LNCaP clone FGC (cell line): ENCODE measurements at places on chromosomes 2 and 18.
A peak's percentile ranks its signal among the peaks of the same experiment; 100 is the strongest.

DNA sequence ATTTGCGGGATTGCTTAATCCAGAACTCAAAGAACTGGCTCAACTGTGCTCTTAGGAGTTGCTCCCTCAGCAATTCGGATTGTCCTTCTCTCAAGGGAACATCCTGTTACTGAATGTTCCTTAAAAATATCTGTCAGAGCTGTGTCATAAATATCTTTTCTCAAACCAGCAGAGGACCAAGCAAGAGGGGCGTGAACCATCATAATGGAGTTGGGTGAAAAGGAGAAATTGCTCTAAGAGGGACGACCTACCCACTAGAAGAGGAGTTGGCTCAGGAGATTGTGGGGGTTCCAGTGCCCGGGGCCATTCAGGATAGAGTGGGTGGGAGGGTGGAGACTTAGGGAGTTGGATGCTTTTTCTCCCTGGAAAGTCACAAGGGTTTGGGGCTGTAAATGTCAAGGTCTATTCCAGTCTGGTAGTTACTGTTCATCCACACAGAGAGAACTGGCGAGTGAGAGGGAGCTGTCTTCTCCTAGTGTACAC is 59.5 kb downstream of the MERTK start:
- no peak for DNase-seq

- no peak for DNase-seq
Measured at GRCh38 chr2:181675254-181675653, 5.1 kb downstream of the NEUROD1 start.

- DNase-seq = no peak
Measured at GRCh38 chr2:237223201-237223861, 137.6 kb downstream of the COPS8 start.

GRCh38 chr2:69139778-69140670 is 127.0 kb downstream of the ANTXR1 start:
- DNase-seq = no peak

DNA sequence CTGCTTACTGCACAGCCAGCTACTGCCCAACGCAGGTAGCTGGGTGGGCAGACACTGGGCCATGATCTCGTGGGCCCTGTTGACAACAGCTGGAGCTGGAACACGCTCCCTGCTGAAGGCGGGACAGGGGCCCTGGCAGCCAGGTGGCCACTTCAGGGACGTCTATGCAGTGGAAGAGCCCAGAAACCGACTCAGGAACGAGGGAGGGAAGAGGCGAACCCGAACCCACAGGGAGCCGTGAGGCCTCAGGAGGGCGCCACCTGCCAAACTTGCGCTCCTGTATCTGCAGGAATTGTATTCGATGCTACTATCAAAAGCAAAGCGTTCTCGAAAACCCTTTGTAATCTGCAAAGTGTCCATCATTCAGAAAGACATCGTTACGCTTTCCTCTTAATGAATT is 198.4 kb downstream of the EIPR1 start:
- no peak for DNase-seq

DNA sequence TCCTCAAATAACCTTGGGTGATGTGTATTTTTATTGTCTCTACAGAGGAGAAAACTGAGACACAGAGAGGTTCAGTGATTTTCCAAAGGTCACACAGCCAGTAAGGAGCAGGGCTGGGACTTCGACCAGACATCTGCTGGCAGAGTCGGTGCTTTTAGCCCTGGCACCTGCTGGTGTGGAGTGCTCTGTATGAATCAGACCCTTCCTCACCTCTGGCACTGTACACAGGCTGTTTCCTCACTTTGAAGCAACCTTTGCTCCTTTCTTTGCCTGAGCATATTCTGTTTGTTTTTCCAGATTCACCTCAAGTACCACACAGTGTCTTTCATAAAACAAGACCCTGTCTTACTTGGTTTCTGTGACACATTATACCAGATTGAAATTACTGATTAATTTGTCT is 107.9 kb downstream of the DPP10 start:
- DNase-seq = no peak

DNA sequence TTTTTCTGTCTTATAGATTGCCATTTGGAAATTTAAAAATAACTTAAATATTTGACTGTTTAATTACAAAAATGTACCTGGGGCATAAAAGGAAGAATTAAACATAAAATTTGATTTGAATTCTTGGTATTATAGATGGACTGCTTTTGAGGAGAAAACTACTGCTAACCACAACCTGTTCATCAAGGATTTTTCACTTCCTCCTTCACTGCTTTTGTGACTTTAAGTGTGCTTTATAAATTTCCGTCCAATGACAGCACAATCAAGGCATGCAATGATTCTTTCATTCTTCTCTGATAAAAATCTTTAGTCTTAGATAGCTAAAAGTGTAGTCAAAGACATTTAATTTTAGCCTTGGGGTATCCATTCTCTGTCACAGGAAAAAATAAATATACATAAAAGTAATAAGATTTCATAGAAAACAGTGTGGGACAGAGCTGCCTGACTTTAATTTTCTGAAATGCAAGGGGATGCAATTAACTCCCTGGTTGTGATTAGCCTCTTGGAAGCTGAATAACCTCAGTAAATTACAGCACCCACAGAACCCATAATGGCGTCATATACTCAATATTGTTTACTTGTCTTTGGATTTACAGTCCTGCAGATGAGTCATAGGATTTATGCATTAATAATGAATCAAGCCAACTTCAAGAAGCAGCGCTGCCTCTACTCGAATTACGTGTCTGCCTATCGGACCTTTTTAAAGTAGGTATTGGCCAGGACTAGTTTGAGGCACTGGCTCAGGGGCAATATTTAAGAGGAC is 587.9 kb downstream of the NRXN1 start:
- no peak for DNase-seq

DNA sequence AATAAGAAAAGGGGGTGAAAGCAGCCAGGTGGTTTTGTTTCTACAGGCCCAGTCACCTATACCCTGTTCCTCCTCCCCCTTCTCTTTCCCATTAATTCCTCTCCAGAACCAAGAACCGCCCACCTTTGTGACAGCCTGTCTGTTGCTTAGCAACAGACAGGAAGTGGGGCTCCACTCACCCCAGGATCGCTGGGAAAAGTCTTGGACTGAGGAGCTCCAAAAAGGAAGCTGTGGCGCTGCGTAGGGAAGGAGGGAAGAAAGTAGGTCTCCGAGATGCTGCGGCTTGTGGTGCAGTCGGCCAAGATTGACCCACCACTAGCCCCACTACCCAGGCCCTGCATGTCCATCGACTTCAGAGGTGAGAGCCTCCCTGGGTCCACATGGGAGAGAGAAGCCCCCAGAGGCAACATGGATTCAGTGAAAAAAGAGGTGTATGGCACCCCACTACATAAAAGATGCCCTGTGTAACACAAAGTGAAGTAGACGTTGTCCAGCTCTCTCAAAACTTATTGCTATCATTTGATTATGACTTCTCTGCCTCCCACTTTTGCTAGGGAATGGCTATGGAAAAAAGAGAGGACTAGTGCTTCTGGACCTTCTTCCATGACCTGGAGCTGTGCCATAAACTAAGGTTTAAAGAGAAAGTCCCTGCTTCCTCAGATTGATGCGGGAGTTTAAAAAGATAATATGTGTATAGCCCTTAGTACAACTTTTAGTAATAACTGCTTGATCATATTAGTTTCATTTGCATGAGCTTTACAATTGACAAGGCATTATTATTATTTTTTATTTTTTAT is at the start of gene FER1L5:
TSS of gene FER1L5 (plus strand) at position 201 of the 797 bp plus-strand sequence. CDS start at position 274, 73 bp downstream.
- DNase-seq = no peak

DNA sequence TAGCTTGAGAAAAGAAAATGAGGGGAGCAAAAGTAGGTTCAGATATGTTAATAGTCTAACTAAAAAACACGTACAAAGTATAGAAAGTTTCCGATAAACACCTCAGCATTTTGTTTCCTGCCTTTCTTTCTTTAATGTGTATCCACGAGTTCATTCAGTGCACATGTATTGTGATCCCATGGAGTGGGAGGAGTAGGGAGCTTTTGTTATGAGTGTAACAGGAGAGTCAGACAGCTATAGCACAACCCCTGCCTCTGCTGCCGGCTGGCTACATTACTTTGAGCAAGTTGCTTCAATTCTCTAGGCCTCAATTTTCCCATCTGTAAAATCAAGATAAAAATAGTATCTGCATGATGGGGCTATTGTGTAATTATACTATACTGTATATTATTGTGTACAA is 249.2 kb upstream of the FIGN start:
- DNase-seq = no peak

- DNase-seq = no peak
Measured at GRCh38 chr18:71362140-71362539, 1073.3 kb downstream of the SOCS6 start.

- DNase-seq = no peak
Measured at GRCh38 chr2:134590679-134591078, 128.1 kb downstream of the TMEM163 start.

GRCh38 chr2:3154146-3154545 is 223.5 kb downstream of the EIPR1 start:
- no peak for DNase-seq

- no peak for DNase-seq
Measured at GRCh38 chr2:154189953-154190352, 318.2 kb downstream of the GALNT13 start.

GRCh38 chr2:168149150-168149974 is 98.0 kb downstream of the STK39 start:
- DNase-seq = no peak

GRCh38 chr2:218960309-218961165 is 1.1 kb downstream of the CDK5R2 start:
- DNase-seq = no peak

GRCh38 chr2:10794876-10795275 is 17.7 kb downstream of the PDIA6 start:
- DNase-seq = no peak

DNA sequence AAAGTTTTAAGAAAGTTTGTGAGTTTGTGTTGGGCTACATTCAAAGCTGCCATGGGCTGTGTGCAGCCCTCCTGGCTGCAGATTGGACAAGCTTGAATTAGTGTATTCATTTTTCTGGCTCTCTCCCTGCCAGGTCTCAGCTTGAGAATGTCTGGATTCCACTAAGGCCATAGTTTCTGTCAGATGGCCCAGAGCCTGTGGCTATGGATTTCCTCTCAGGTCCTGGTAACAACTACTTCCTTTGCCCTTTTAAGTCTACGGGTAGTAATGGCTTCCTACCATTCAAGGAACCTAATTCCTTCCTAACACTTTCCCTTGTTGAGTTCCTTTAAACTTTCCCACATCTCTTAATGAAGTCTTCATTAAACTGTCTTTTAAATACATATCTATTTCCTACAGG is 24.3 kb upstream of the PSMD14 start:
- no peak for DNase-seq

DNA sequence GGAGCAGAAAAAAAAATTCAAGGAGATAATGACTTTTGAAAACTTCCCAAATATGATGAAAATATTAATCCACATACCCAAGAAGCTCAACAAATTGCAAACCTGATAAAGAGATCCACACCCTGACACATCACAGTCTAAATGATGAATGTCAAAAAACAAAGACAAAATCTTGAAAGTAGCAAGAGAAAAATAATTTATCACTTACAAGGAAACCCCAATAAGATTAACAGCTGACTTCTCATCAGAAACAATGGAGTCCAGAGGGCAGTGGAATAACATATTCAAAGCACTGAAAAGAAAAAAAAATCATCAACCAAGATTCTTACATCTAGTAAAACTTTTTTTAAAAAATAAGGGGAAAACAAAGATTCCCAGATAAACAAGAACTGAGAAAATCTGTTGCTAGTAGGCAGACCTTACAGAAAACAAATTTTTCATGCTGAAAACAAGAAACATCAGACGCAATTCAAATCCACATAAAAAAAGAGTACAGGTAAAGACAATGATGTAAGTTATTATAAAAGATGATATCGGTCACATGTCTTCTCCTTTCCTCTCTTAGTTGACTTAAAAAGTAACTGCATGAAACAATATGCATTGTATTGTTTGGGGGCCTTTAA is 21.3 kb downstream of the SLC66A2 start:
- no peak for DNase-seq

DNA sequence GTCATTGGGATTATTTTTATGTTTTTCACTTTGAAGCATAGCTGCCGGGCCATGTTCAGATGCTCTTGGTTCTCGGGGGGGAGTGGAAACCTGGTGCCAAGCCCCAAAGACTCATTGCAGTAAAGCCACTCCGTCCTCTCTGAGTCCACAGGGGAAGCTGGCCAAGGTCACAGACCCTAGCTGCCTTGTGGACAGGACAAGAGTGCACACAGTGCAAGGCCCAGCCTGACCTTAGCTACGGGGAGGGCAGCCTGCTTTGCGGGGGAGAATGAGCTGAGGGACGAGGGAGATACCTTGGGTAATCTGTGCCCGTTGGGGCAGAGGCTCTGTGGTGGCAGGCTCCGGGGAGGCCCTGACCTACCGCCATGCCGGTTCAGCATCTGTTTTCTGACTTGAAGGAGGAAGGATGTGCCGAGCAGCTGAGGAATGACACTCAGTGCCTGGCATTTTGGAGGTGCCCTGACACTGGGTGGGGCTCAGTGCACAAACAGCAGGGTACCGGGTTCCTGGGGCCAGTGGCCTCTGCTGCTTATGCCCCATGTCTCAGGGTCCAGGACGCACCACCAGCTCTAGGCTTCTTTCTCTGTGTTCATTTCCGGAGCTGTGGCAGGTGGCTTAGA is 87.2 kb downstream of the STPG4 start:
- DNase-seq = no peak

GRCh38 chr2:138652378-138652777 is 127.8 kb downstream of the NXPH2 start:
- no peak for DNase-seq

- DNase-seq = no peak
Measured at GRCh38 chr2:168611091-168611490, 155.0 kb downstream of the CERS6 start.

DNA sequence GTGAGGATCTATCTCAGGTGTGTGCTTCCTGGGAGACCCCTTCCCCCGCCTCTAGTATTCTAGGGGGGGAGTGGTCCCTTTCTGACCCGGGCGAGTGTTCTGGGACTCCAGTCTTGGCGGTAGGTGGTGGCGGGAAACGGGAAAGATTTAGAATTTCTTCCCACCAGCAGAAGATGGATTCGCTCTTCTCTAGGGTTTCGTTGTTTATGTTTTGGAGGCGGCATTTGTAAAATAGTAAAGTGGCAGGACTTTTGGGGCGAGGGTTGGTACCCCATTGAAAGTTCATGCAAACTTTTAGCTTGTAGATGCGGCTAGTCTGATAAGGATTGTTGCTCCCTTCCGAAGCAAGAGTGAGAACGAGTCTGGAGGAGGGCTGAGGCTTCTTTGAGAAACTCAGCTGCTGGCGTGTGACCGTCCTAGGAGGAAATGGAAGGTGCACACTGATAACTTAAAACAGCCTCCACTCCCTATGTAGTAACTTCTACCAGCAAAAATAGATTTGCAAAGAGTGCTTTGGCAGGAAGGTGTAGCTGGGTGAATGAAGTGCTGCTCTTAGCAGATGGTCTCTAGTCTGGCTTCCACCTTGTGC is 412 bp downstream of the GPD2 start:
- DNase-seq = no peak

DNA sequence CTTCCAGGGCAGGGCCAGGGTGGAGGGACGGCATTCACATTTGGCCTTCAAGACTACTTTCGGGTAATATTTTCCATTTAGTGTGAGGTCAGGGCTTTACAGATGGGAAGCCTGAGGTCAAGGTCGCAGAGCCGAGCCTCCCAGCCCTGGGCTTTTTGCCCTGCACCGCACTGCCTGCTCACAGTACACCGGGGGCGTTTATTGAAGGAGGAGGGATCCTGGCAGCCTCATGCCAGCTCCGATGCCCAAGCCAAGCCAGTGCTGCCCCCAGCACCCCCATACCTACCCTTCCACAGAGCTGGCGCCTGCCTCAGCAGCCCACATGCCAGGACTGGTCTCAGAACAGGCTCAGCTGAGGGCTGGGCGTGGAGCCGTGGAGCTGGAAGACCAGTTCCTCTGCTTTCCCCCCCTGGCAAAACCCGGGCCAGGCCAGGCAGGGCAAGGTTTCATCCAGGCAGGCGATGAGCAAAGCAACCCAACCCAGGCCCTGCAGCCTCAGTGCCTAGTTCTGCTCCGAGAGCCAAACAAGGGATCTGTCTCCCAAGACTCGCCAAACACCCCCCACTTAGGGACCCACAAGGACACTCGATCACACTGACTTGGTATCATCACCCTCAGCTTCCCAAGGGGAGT is 11.9 kb downstream of the SDC1 start:
- DNase-seq = peak; percentile 77
